Esophagus muscularis mucosa (tissue), 4 donors: ENCODE measurements at places on chromosomes 11 and 22.

GRCh38 chr11:21896746-21897602 lies 295.9 kb upstream of the ANO5 start:
- no peak for DNase-seq

DNA sequence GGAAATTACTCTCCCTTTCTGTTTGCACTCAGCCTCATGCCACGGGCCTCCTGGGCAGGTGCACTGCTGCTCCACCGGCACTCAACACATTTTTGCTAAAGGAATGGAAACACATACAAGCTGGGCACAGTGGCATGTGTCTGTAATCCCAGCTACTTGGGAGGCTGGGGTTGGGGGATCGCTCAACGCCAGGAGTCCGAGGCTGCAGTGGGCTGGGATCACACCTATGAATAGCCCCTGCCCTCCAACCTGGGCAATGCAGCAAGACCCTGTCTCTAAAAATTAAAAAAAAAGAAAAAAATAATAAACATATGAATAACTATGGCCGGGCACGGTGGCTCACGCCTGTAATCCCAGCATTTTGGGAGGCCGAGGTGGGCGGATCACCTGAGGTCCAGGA lies 30.6 kb downstream of the RRP7A start:
- DNase-seq = no peak

- no peak for DNase-seq
These were observed 41.8 kb downstream of the MAP6 start for GRCh38 chr11:75626889-75627529.

GRCh38 chr11:37087650-37088572 lies 489.9 kb upstream of the RAG2 start:
- DNase-seq = no peak

DNA sequence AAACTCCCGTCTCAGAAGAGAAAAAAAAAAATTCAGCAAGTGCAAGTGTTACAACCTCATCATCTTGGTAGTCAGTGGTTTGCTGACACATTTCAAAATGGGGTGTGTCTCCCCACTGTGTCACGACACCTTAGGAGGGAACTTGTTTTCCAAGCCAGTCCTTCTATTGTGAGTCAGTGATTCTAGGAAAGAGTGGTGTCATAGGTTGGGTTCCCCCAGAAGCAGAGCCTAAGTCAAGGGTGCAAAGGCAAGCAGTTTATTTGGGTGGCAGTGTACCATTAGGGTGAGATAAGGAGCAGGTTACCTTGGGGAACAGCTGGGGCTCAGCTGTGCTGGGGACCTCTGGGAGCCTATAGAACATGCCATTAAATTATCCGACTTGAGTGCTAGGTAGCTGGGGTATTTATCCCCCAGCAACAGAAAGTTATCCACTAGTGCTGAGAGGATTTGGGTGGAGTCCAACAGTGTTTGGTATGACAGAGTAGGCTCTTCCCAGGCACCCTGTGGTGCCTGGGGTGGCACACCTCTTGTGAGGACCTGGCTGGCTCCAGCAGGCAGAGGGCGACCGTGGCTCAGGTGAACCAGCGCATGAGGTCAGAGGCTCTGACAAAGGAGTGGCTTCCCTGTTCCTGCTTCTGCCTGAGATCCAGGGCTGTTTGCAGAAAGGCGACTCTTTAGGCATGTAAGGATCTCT lies 41.7 kb downstream of the KIAA1671 start:
- no peak for DNase-seq

- no peak for DNase-seq
These were observed 7.0 kb downstream of the C11orf86 start for GRCh38 chr11:66981976-66982578.

GRCh38 chr11:128180441-128181087 lies 406.8 kb downstream of the ETS1 start:
- DNase-seq = no peak
